ENCODE measurements at places on chromosomes 12 and 14.

- DNase-seq = peak; percentile 37
Measured at GRCh38 chr14:35121026-35121886, 534 bp downstream of the PPP2R3C start.

DNA sequence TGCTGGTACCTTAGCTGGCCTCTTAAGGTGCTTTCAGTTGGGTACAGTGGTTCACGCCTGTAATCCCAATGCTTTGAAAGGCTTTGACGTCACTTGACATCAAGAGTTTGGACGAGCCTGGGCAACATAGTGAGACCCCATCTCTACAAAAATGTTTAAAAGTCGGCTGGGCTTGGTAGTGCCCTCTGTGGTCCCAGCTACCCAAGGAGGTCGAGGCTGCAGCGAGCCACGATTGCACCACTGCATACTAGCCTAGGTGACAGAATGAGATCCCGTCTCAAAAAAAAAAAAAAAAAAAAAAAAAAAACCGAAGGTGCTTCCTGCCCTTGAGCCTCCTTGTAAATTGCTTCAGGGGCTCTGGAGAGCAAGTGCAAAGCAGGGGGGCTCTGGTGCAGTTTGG lies 50.0 kb downstream of the ACACB start:
- DNase-seq = no peak

- DNase-seq = no peak
Measured at GRCh38 chr12:89893972-89894706, 185.5 kb upstream of the ATP2B1 start.

DNA sequence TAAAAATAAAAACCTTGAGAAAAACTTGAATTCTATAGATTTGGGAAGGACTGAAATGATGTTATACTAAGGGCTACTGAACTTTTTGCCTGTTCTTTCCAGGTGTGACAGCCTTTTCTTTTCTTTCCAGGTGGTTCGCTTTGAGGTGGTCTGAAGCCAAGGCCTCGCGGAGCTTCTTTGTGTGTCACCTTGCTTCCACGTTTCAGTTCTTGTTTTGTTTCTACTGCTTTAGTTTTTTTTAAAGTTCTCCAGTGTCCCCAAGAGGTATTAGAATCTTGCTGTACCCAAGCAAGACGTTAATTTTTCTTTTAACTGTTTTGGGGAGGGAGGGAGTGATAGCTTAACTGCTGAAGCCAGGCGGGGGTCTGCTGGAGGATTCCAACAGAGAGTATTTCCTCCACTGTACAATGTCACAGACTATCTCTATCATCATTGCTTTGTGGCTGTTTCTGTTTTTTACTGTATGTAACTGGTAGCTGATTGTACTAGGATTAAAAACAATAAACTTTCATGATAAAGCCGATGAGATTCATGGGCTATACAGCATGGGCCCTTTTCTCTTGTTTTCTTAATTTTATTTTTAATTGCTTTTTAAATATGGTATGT lies 40.2 kb downstream of the PROX2 start:
- no peak for DNase-seq

DNA sequence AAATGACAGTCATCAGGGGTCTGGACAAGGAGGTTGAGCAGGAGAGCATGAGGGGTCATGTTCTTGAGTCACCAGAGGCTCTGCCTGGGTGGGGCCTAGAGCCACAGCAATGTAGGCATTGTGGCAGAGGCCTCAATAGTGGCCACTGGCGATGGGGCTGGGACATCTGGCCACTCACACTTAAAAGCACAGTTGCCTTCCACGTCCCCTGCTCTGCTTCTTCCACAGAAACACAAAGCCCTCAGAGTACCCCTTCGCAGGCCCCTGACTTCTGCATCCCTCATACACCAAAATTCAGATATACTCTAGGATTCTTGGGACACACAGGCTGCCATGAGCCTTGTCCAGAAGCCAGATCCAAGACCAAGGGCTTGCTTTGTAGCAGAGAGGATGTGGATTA lies 2.2 kb downstream of the SLC10A1 start:
- DNase-seq = no peak

DNA sequence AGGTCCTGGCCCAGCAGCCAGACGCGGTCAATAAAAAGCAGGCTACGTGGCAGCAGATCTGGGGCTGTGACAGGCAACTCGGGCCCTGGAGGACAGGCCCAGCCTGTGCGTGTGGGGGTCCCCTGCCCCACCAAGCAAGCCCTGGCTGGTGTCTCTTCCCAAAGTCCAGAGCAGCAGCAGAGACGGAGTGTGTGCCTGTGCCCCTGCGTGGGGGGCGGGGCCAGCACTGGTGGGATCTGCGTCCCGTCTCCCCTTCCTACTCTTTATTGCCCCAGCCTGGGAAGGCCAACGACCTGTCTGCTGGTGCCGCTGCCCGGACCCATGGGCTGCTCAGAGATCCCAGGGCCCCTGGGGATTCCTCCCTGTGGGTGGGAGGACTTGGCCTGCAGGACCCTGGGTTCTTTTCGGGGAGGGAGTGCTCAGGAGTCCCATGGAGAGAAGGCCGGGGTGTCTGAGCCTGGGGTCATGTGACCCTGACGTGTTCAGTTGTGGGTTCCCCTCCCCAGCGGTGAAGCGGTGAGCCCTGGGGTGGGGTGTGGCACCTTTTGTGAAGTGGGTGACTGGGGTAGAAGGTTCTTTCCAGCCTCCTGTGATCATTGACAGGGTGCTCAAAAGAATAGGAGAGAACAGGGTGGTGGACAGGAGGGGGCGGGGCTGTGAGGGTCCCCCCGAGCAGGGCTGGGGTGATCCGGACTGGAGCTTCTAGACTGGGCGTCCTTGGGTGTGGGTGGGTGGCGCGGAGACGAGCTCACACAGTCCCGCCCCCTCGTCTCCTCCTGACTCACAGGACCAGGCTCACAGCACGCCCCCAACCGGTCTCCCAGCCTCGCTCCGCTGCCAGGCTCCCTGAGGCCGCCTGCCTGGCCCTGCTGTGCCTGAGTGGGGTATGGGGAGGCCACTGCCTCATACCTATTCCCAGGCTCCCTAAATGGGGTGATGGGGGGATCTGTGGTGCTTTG lies 22.4 kb downstream of the ASPG start:
- DNase-seq = no peak

GRCh38 chr14:31992011-31992447 lies 85.1 kb upstream of the ARHGAP5 start:
- DNase-seq = peak; percentile 3

DNA sequence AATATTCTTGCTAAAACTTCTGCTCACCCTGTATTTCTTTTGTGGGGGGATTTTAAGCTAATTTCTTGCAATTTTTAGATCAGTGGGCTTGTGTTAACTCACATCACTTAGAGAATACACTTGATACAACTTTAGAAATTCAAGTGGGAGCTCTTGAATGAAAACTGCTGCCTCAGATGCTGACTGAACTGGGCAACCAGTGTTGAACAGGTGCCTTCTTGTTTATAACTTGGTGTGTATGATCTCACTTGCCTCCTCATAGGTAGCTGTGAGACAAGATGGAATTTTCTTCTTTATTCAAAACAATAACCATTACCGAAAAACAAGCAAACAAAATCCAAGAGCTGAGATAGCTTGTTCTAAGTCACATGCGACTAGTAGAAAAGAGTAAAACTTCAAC lies 63.5 kb downstream of the FGD4 start:
- no peak for DNase-seq

DNA sequence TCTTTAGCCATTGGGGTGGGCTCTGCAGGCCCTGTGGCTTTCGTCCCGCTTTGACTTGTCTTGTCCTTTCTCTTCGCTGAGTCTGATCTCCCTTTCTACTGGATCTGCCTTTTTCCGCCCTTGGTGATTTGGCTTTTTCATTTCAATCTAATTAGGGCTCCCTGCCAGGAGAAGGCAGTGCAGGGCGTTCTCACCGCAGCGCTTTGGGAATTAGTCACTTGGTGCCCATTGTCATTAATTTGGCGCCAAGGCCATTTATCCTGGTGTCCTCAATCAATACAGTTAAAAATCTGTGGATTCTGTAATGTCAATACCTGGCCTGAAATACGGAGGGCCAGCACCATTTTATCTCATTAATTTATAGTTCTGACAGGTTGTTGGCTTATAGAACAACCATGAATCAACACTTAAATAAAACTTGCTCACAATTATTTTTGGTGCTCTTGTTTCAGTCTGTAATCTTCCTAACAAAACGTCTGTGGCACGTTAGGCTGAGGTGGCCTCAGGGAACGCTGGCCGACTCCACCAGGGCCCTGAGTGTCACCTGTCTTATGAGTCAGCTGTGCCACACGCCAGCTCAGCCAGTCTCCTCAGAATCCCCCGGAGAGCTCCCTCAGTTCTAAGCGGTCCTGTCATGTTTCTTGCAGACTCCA lies 115.7 kb downstream of the BEGAIN start:
- no peak for DNase-seq

GRCh38 chr12:92431146-92431545 lies 271.6 kb upstream of the PLEKHG7 start:
- peak; percentile 48 for DNase-seq

DNA sequence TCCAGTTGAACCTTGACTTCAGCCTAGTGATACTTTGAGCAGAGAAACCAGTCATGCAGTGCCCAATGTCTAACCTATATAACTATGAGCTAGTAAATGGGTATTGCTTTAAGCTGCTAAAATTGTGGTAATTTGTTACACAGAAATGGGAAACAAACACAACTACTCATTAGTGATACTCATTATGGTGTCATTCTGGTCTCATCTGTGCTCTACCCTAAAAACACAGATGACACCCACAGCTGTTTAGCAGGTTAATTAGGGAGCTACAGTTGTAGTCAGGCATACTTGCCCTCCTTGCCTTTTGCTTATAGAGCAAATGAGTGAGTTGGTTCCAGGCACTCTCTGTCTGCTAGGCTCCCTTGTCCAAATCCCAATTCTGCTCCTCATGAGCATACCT lies 50.0 kb upstream of the ATF7IP start:
- no peak for DNase-seq

GRCh38 chr12:64299628-64300027 lies 77.5 kb upstream of the KICS2 start:
- DNase-seq = peak; percentile 4

GRCh38 chr12:120759591-120760348 lies 34.1 kb downstream of the ACADS start:
- DNase-seq = no peak

GRCh38 chr14:101175731-101176534 lies 272.4 kb upstream of the RTL1 start:
- DNase-seq = no peak

- DNase-seq = no peak
Measured at GRCh38 chr12:2422591-2422990, 369.8 kb downstream of the CACNA1C start.

DNA sequence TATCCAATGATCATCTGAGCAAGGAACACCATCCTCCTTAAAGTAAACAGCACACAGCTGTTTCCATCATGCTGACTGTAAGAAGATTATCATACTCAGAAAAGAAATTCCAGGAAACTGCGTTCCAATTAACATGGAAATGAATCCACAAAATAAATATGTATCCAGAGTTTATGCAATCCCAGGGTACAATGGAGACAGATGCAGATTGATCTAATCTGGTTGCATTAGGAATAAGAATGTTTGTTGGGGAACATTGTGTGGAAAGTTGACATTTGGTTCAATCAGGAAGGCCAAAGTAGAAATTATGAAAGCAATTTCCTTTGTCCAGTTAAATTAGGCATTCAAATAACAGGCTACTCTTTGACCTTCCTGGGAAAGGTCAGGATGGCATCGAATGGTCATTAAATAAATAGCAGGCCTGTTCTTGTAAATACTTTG lies 236.9 kb upstream of the AMIGO2 start:
- no peak for DNase-seq

DNA sequence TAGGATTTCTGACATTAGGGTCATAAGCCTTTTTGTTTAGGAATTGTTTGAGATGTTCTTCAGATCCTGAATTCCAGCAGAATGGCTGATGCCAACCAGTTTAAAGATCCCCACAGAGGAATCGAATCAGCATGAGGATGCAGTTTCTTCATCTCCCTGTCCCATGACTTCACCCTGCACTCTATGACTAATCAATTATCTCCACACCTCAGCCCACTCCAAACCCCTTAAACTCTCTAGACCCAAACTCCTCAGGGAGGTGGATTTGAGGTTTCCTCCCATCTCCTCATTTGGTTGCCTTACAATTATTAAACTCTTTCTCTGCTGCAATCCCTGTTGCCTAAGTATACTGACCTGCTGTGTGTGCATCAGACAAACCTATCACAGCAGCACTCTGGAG lies 86.5 kb upstream of the CRY1 start:
- no peak for DNase-seq

GRCh38 chr12:108635201-108635996 lies 1.7 kb upstream of the SELPLG start:
- peak; percentile 71 for DNase-seq

- DNase-seq = no peak
Measured at GRCh38 chr12:118429688-118430383, 53.5 kb downstream of the SUDS3 start.

DNA sequence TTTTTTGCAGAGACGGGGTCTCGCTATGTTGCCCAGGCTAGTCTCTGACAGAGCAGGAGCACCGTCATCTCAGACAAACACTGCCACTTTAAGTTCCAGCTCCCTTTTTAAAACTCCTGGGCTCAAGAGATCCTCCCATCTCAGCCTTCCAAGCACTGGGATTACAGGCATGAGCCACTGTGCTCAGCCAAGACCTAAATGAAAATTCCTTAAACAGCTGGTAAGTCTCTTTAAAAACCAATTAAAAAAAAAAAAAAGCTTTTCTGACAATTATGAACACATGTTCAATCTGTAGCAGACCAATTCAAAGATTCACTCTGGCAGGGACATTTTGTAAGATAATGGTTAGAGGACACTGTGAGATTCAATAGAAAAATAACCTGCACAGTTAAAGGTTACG lies 77.8 kb downstream of the HECTD4 start:
- no peak for DNase-seq

DNA sequence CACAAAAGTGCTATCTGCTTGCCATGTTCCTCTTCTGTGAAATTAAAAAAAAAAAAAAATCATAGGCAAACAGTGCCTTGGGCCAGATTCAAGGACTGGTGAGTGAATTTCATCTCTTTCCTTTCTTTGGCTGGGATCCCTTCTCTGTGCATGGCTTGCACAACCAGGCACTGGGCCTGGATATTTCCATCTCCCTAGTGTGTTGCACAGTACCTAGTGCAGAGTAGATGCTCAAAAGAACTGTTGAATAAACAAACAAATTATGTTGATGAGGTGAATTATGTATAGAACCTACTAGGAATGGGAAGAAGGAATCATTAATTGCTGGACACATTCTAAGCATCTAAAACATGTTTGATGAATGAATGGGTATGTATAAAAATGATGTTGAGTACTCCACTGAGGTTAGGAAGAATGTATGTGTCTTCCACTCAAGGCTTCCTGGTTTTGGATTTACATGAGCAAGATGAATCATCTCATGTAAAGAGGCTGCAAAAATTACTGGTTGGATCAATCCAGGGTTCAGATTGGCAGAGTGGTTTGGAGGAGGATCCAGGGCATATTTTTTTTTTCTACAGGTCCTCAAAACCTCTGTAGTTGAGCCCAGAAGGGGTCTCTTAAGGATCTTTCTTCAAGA lies 93.2 kb downstream of the EMP1 start:
- no peak for DNase-seq

- no peak for DNase-seq
Measured at GRCh38 chr12:121794534-121795033, 1.1 kb upstream of the RHOF start.

All from suppressor macrophage (primary cell).